Bone marrow (tissue), 2 donors: ENCODE measurements at places on chromosomes 12 and 14.

DNA sequence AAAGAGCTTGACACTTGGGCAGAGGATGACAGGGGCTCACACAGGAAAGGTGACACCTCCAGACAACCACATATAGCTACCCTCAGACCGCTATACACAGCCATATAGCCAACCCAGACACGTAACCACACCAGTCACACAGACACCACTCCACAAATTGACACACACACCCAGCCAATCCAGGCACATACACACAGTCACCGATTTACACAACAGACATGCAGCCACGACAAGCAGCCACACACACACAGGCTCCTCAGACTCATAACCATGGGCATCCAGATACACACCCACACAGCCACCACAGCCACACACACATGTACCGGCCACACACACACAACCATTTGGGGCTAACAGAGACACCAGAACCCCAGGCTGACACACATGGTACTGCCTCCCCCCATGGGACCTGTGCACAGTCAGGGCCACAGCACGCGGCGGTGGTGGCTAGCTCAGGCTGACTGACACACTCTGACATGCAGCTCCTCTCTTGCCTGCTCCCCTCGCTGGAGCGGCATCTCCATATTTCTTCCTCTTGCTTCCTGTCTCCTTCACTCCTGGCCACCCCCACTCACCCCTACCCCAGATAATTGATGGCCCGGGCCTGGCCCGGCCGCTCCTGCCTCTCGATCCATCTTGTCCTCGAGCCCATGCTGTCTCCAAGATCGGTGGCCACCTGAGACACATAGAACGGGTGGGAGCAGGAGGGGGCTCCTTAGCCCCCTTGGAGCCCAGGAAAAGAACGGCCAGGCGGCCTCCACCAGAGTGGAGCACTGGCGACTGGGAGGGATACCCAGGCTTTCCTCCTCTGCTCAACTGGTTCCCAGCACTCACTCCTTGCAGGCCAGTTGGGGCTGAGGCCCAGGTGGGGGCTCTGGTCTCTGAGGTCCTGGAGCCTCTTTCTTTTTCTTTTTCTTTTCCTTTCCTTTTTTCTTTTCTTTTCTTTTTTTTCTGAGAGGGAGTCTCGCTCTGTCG, 6.0 kb upstream of the SHMT2 start:
- no peak for DNase-seq

DNA sequence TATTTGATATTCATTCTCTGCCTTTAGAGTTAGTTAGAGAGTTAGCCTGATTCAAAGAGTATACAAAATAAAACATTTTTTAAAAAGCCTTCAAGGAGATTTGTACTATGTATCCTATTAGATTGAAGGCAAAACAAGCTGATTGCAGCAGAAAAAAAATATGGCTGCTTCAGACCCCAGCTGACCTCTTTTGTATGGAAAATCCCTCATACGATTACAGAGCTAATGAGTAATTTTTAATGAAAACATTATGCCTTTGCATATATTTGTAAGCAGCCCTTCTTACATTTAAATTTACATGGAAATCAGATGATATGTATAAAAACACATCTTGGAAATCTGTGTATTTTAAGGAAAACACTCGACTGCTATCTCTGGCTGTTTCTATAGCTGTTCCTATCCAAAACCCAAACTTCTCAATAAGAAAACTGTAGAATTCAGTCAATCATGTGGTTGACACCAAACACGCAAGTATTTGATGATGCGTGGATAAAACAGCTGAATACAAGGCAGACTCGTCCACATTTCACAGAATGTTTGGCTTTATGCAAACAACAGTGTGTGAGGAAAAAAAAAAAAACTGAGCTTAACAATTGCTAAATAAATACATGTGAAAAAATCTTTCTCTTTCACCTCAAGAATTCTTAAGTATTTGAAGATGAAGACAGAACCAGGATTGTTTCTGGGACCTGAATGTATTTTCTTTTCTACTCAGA, 275.3 kb downstream of the EGLN3 start:
- no peak for DNase-seq

- DNase-seq = no peak
Observed at GRCh38 chr14:96914571-96915128, 117.5 kb downstream of the VRK1 start.

DNA sequence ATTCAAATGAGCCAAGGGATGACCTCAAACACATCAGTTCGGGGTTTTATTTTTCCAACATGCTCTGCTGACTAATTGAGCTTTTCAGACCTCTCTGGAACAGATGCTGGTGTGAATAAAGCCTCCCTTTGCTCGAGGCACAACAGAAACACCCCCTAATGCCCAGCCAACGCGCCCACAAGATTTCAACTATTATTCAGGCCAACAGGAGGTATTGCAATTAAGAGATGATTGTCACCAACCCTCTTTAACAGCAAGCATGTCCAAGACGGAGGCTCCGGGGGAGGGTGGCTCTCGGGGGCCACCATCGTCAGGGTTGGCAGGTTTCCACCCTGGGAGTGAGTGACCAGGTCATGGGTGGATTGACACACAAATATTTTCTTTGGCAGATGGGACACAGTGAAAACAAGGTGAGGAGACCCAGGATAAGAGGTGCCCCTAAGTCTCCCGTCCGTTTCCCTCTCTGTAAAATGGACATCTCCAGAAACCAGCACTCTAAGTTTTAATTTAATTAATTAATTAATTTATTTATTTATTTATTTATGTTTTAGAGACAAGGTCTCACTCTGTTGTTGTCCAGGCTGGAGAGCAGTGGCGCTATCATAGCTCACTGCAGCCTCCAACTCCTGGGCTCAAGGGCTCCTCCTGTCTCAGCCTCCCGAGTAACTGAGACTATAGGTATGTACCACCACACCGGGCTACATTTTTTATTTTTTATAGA, 56.1 kb downstream of the MAP1LC3B2 start:
- DNase-seq = no peak

DNA sequence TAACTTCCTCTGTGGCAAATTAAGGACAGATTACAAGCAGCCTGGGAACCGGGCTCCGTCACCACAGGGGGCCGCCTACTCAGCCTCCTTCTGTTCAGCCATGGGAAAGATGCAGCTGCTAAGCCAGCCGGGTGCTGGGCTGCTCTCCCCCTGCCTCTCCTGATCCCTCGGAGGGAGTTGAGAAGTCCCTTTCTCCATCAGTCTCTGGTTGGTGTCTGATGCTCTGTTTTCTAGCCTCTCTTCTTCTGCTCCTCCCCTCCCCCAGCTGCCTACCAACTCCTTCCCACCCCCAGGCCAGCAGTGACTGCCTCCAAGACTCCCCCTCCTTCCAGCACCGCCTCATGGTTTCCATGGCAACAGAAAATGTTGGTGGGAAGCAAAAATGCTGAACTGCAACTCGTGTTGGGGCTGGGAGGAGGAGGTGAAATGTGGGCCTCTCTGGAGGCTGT, 486.7 kb downstream of the APAF1 start:
- DNase-seq = no peak

- no peak for DNase-seq
Observed at GRCh38 chr14:61992926-61993325, 230.7 kb downstream of the SNAPC1 start.
